HTR-8/SVneo (cell line): ENCODE measurements at places on chromosomes 11 and 22.

GRCh38 chr11:68855205-68855981 is 13.7 kb upstream of the CPT1A start:
- DNase-seq, result no peak

DNA sequence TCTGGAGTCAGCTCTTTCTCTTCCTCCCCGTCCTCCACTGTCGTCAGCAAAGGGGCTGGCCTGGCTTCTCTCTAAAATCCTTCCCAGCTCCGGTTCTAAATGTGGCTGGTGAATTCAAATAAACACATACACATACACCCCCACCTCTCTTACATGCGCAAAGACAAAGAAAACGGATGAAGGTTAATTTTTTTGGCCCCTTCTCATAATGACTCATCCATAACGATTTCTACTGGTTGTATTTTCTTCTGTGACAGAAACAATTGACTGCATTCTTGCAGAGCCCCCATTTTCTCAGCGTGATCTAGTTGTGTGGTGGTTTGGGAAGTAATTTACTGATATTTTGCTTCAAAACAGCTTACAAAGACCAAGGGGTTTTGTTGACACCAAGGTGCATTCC is 130.0 kb upstream of the NTM start:
- DNase-seq, result no peak

- no peak for DNase-seq
Observed at GRCh38 chr11:116778556-116778955, 5.8 kb upstream of the BUD13 start.

DNA sequence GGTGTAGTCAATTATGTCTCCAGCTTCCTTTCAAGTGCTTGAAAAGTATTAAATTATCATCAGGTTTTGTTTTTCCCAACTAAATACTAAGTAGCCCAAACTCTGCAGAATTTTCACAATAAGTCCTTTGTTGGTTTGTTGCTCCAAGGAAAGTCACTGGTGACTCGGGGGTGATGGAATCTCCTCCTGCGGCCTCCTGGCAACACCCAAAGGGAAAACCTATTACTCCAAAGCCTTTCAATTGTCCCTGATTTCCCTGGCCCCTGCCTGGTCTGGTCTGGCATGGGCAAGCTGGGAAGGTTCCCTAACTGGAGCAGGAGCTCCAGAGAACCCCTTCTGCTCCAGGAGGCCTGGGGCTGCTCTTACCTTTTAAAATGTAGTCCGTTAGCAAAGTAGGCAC is 47.9 kb downstream of the FEZ1 start:
- DNase-seq, result no peak

GRCh38 chr22:49561976-49562375 is 265.7 kb downstream of the BRD1 start:
- DNase-seq, result no peak

GRCh38 chr22:35380537-35381423 is at the start of gene HMOX1:
TSS of gene HMOX1 (plus strand) at chr22:35381096. CDS start at chr22:35381174, 78 bp downstream.
- DNase-seq, result peak; percentile 63

DNA sequence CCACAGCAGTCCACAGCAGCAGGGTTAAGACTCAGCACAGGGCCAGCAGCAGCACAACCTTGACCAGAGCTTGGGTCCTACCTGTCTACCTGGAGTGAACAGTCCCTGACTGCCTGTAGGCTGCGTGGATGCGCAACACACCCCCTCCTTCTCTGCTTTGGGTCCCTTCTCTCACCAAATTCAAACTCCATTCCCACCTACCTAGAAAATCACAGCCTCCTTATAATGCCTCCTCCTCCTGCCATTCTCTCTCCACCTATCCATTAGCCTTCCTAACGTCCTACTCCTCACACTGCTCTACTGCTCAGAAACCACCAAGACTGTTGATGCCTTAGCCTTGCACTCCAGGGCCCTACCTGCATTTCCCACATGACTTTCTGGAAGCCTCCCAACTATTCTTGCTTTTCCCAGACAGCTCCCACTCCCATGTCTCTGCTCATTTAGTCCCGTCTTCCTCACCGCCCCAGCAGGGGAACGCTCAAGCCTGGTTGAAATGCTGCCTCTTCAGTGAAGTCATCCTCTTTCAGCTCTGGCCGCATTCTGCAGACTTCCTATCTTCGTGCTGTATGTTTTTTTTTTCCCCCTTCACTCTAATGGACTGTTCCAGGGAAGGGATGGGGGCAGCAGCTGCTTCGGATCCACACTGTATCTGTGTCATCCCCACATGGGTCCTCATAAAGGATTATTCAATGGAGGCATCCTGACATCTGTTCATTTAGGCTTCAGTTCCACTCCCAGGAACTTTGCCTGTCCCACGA is 3.3 kb downstream of the IL18BP start:
- no peak for DNase-seq

GRCh38 chr11:118877487-118878162 is 6.1 kb upstream of the CXCR5 start:
- no peak for DNase-seq

GRCh38 chr22:37564111-37564711 is 3.9 kb downstream of the CDC42EP1 start:
- DNase-seq, result no peak

DNA sequence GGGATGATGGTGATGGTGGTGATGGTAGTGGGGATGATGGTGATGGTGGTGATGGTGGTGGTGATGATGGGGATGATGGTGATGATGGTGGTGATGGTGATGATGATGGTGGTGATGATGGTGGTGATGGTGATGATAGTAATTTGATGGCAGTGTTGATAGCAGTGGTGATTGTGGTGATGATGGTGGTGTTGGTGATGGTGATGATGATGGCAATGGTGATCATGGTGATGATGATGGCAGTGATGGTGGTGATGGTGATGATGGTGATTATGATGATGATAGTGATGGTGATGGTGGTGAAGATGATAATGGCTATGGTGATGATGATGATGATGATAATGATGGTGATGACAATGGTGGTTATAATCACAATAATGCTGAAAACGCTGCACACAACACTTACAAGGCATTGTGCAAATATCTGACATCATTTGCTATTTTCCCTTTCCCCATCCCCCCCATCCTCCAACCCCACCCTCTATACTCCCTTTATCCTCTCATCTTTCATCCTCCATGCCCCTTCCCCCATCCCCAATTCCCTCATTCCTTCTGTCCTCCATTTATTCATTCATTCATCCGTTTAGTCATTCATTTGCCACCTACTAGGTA is 230.1 kb downstream of the BRD1 start:
- no peak for DNase-seq

DNA sequence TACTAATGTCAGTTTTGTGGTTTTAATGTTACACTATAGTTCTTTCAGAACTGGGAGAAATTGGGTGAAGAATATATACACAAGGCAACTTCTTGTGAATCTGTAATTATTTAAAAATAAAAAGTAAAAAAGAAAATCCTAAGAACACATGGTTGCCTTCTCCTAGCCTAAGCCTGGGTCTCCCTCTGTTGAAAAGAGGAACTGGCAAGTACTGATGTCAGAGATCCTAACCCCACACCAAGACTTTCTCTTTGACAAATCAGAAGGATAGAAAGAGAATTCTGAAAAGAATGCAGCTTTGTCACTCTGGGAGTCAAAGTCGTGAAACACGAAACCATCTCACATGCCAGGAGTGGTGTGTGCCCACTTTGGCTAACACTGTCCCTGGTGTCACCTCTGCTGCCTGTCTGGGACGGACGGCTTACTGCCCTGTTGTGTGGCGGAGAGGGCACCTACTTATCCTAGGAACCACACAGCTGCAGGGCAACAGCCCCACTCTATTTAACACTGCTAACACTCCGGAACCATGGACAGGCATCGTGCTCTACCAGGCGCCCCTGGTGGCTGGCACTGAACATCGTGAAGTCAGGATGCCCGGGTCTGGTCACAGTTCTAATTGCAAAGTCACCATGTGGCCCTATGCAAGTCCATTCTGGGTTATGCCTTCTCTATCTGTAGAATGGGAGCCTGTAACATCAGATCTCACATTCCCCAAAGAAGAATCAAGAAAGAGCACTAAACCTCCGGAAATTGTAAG is 108.7 kb upstream of the CD82 start:
- DNase-seq, result no peak

GRCh38 chr11:130125638-130126037 is 33.9 kb upstream of the ST14 start:
- no peak for DNase-seq
